HT-29 (cell line): ENCODE measurements at places on chromosomes 11 and 22.

DNA sequence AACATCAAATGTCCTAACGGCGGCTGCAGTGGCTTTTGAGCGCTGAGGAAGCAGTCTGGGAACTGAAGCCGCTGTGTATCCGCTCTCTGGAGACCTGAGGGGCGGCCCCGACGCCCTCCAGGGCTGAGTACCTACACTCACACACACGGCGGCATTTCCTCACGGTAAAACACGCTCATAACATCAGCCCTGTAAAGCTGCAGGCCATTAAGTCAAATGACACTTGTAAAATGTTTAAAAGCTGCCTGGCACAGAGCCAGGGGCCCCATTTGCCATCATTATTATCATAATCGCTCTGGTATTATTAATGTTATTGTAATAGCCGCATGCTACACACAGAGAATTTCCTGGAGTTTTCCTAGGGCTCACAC is 5.1 kb downstream of the CARS1 start:
- DNase-seq: no peak

DNA sequence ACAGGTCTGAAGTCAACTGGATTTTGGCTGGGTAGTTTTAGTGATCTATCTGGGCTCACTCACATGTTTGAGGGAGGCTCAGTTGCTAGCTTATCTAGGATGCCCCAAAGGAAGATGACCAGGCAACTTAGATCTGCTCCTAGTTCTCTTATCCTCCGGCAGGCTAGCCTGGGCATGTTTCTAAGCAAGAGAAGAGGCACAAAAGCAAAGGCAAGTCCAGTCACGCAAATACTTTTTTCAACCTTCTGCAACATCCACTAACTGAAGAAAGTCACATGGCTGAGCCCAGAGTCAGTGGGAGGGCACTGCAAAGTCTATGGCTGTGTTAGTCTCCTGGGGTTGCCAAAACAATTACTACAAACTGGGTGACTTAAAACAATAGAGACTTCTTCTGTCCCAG is 32.9 kb upstream of the FSHB start:
- no peak for DNase-seq

GRCh38 chr11:110795112-110795624 is 82.9 kb upstream of the ARHGAP20 start:
- DNase-seq: no peak

GRCh38 chr22:39144101-39144767 is 8.2 kb downstream of the CBX7 start:
- DNase-seq: peak; percentile 19

GRCh38 chr22:38111925-38112355 is 1.5 kb upstream of the BAIAP2L2 start:
- DNase-seq: peak; percentile 23

DNA sequence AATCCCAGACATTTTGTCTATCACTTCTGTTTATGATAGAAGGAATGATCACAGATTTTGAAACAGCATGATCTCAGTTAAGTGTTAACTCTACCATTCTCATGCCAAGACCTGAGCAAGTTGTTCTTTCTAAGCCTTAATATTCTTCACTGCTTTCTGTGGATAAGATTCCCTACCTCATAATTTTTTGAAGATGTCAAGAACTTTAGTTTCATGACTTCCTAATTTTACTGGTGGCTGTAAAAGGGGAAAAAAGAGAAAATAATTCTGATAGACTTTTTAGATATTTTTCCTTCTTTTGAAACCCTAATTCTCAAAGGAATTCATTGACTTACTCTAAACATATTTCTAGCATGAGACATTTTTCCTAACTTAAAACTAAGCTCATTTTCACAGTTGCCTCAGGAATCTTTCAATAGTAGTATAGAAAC is 520.0 kb upstream of the LUZP2 start:
- DNase-seq: no peak

- no peak for DNase-seq
Measured at GRCh38 chr11:14269692-14270573, 89.0 kb downstream of the RRAS2 start.

GRCh38 chr11:27514076-27514475 is 7.5 kb upstream of the LIN7C start:
- DNase-seq: no peak

- no peak for DNase-seq
Measured at GRCh38 chr22:20607157-20607907, 99.9 kb downstream of the MED15 start.

GRCh38 chr11:97570636-97571035 is 1180.8 kb downstream of the JRKL start:
- no peak for DNase-seq

DNA sequence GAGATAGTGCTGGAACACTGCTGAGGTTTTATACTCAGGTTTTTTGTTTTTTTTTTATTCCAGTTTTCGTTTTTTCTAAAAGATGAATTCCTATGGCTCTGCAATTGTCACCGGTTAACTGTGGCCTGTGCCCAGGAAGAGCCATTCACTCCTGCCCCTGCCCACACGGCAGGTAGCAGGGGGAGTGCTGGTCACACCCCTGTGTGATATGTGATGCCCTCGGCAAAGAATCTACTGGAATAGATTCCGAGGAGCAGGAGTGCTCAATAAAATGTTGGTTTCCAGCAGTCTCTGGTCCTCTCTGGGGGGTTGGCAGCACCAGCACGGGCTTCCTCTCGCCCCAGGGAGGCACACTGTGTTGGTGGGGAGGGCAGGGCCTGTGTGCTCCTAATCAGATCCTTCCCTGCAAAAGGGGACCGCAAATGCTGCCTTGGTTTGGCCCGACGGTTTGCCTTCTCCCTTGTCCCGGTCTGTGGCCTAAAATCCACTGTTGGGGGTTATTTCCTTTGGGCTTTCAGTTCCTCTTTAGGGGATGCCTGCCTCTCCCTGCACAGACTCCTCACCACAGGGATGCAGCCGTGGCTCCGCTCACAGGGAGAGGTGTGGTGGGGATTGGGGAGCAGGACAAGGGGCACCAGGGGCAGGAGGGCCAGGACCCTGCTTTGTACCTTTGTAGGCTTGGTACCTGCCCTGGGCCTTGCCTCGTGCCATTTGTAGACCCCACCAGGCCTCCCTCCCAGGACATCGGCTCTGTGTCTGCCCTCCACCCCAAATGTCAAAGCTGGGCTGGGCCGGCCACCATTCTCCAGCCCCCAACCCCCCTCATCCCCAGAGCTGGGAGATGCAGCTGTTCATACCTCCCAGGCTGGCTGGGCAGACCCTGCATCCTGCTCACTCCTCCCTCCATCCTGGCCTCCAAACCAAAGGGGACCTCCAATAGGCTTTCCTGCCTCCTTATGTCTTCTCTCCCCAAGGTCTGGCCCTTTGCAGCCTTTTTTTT is 13.5 kb downstream of the MCAT start:
- no peak for DNase-seq

GRCh38 chr22:19998232-19998951 is 18.2 kb downstream of the ARVCF start:
- DNase-seq: no peak

DNA sequence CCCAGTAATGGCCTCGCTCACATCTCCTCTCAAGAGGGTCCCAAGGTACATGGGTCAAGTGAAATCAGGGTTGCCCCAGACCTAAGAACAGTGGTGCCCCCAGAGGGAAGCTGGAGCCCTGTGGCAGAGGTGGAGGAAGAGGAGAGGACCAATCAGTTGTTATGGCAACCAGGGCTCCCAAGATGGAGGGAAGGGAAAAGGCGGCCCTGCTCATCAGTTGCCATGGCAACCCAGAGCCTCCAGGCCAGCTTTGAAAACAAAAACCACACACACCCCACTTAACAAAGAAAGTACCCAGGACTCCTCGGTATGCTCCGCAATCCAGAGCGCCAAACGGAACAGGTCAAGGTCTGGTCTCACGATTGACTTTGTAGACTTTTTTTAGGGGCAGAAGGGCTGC is 53.5 kb upstream of the SLC35C1 start:
- DNase-seq: no peak

DNA sequence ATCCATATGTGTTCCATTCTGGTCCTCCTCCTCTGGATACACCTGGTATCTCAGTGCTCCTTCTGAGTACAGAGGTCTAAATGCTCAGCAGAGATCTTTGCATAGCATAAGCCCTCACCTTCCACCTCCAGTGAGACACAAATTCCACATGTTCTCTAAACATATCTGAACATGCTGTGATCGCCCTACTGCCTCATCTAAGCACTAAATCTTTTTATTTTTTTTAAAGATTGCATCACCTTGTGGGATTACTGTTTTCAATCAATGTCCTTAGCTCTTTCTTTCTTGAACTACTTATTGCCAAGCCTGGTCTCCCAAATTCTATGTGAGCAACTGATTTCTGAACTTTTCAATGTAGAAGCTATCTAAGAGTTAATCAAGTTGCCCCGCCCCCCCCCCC is 113.4 kb downstream of the TRPC6 start:
- DNase-seq: no peak

DNA sequence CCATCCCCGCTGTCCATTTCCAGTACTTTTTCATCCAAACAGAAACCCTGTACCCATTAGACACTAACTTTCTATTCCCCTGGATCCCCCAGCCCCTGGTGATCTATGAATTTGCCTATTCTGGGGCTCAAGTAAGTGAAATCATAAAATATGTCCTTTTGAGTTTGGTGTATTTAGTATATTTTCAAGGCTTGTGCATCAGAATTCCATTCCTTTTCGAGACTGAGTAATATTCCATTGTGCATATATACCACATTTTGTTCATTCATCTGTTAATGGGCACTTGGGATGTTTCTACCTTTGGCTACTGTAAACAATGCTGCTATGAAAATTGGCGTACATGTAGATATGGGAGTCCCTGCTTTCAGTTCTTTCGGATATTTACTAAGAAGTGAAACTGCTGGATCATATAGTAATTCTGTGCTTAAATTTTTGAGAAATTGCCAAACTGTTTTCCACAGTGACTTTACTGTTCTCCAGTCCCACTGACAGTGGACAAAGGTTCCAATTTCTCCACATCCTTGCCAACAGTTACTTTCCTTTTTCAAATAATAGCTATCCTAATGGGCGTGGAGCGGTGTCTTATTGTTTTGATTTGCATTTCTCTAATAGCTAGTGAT is 16.1 kb downstream of the APLP2 start:
- DNase-seq: no peak

- no peak for DNase-seq
Measured at GRCh38 chr11:76859708-76860227, 950 bp upstream of the ACER3 start.

- DNase-seq: no peak
Measured at GRCh38 chr22:43704051-43704450, 108.1 kb downstream of the EFCAB6 start.

DNA sequence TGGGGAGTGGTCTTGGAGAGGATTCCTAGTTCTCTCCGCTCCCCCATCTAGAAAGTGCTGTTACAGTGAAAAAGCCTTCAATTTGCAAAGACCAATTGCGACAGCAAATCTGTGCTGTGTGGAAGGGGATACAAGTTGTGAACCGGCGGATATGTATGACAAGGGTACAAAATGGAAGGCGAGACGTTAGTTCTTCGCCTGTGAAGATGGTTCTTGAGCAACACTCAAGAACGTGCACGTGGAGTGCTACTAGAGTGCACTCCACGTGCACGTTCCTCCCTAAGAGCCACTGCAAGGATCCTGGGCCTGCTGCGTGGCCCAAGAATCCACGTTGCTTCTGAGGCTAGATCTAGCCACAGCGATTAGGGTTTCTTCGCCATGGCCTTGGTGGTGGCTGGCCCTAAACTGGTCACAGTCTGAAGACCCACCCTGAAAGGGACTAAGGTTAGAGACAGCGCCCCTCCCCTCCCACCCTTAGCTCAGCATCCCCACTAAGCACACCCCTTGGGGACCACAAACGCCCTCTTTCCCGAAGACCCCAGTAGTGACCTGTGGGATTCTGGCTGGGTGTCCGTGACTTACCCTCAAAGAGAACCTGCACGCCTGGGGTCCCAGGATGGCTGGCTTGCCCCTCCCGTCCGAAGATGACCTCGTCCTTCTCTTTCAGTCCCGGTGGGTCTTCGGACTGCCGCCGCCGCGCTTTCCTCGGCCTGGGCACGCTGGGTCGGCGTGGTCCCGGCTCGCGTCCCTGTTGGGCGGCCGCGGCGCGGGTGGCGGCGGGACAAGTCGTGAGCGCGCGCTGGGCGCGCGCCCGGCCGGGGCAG is 519 bp upstream of the PDE3B start:
- DNase-seq: peak; percentile 45

GRCh38 chr22:49239264-49240015 is 588.2 kb downstream of the BRD1 start:
- DNase-seq: no peak

- DNase-seq: no peak
Measured at GRCh38 chr22:40202225-40202944, 24.7 kb downstream of the TNRC6B start.

DNA sequence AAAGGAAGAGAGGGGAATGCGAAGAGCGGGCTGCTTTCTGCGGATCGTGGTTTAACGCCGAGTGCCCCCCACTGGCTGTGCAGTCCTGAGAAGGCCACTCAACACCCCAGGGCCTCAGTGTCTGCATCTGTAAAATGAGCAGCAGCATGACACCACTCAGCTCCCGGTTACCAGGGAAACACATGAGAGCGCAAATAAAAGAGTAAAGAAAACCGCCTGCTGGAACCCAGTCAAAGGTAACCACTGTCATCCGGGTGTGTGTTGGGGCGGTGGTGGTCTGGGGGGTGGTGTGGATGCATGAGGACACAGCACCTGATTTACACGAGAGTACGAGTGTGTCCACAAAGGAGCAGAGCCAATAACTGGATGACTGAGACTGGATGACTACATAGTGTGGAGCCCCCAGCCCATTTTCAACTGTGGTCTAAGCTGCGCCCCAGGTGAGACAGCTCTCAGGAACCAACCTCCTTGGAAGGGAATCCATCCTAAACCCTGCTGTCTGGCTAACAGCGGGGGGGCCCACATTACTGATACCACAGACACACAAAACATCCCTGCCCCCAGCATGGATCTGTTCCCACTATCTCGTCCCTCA is 5.7 kb downstream of the CELSR1 start:
- no peak for DNase-seq

DNA sequence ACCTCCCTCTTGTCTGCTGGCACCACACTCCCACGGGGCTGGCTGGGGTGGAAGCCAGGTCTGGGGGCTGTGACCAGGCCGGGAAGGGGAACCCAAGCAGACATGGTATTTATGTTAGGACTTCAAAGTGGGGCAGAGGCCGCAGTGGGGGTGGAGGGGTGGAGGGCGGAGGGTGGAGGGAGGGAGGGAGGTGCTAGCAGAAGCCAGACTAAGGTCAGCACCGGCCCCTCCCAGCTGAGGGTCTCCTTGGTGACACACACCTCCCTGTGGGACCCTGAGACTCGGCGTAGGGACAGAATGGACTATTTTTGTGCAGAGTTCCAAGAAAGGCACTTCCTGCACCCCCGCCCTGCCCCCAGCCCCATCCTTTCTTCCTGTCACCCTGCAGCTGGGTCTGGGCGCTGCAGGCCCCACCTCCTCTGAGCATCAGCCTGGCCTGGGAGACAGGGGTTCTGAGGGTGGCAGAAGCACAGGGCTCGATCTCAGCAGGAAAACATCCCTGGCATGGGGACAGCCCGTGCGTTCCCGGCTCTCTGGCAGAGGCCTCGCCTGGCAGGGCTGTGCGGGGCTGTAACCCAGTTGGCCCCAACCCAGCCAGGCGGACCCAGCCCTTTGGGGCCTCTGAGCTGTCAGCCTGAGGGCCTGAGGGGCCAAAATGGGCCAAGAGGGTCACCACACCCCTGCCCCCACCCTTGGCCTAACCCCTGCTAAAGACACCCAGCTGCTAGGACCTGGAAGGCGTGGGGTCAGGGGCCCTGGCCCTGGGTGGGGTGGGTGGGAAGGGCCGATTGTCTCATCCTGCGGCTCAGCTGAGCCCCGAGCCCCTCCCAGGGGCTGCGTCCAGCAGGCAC is 9.6 kb upstream of the CD248 start:
- no peak for DNase-seq

- no peak for DNase-seq
Measured at GRCh38 chr11:75986966-75987365, 172.0 kb downstream of the UVRAG start.
